ENCODE measurements at places on chromosomes 4 and X. TPM values are rescaled to one million over a fixed set of nuclear protein-coding genes. Genes with fewer than 3 reads are reported as not detected.

The SPANXN3 gene
- total RNA-seq, result not detected

The SPON2 gene
- 72.2 TPM for total RNA-seq

The MFAP3L gene
- total RNA-seq, result 2.2 TPM

GRCh38 chr4:175779081-175779620, 32.9 kb downstream of the GPM6A start:
- DNase-seq, result no peak

The MAGEA2 gene
- total RNA-seq, result not detected

- DNase-seq, result no peak
Measured at GRCh38 chrX:132948648-132949260, 9.7 kb downstream of the HS6ST2 start.

DNA sequence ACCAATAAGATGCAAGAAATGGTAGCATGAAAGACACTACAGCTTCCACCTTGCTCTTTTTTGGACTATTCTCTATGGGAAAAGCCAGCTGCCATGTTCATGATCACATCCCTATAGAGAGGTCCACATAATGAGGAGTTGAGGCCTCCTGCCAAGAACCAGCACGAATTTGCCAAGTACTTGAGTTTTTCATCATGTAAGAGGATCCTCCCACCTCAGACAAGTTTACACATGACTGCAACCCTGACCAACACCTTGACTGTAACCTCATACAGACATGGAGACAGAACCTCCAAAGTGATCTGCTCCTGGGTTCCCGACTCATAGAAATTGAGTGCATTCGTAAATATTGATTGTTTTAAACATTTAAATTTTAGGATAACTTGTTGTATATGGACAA, 135.2 kb upstream of the TSPAN5 start:
- no peak for DNase-seq

The IBSP gene
- not detected for total RNA-seq

DNA sequence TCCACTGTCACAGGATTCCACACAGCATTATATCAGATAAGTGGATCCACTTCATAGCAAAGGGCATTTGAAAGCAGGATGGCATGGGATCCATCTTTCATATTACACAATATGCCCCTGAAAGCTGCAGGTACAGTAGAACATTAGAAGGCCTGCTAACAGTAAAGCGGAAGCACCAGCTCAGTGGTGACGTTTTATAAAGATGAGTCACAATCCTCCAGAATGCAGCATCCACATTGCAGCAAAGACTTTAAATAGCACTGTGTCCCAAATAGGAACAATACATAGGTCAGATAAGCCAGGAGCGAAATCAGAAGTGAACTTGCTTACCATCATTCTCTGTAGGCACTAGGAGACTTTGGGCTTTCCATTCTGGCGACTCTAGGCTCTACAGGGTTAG, 609.5 kb upstream of the FAT1 start:
- no peak for DNase-seq

DNA sequence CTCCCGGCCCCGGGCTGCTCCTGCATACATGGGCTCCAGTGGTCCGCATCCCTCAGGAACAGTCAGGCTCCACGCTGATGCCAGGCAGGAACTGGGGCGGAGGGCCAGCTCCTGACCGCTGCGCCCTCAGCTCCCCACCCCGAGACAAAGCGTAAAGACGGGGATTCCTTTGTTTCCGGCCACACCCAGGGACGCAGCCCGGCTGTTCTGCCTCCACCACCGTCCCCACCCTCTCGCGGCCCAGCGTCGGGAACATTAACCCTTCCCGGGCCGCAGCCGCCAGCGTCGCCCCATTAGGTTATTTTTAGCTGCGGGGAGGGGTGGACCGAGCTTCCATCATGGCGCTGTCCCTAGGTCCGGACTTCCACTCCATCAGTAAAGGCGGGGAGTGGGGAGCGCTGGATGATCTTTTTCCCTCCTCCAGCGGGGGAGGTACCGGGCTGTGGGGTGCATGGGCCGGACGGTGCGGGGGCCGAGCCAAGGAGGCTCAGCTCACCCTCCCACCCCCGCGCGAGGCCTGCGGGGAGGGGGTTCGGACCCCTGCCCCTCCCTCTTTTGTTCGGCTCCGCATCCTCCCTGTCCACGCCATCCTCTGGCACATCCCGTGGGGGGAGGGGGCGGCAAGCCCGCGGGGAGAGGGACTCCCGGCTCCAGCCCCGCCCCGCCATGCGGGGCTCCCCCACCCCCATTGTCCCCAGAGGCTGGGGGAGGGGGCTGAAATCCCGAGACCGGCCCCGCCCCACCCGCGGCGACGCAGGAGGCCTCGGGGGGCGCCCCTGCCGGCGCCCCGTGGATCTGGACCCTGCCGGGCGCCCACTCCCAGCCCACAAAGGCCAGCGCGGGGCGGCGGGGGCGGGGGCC, 5.3 kb downstream of the CRMP1 start:
- DNase-seq, result no peak

DNA sequence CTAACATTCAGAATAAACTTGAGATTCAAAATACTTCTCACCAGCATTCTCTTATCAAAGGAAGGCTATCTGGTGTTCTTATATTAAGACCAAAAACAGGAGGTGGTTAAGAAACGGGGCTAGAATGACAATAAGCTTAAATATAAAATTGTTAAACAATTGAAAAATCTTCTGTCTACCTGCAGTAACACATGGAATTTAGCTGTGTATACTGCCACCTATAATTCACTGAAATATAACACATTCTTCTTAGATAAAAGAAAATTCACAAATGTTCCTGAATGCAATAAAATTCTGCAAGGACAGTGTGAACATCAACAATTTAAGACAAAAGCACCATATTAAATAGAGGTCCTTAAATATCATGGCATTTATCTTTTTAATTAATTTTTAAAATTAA, 11.5 kb upstream of the PCDH10 start:
- no peak for DNase-seq

The UVSSA gene
- 25.5 TPM for total RNA-seq

The HELT gene
- not detected for total RNA-seq

The GAGE12J gene
- not detected for total RNA-seq

The PI4K2B gene
- 13.0 TPM for total RNA-seq

DNA sequence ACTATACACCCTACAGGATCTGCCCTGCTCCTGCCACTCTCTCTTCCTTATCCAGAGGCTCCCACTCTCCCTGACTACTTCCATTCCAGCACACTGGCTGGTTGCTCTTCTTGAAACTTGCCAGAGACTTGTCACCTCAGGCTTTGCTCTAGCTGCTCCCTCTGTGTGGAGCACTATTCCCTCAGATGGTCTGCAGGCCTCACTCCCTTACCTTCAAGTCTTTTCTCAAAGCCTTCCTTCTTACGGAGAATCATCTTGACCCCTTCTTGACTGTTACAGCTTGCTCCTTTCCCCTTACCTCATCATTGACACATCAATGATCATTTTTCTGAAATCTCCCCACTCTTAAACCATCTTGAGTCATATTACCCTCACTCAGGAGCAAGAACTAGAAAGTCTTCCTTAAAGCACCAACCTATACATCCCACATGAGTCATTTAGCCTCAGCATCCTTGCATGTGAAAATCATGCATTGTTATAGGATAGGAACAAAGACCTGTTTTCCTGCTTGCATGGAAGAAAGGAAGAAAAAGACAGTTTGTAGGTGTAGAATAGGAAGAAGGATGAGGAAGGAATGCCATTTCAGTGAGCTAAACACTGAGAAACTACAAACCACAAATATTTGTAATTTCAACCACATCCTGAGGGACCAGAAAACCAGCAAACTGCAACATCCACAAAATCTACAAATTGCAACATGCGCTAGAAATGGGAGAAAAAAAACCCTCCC, 55.7 kb downstream of the ANTXR2 start:
- no peak for DNase-seq

- DNase-seq, result no peak
Measured at GRCh38 chr4:67250131-67250896, 295.0 kb downstream of the CENPC start.

DNA sequence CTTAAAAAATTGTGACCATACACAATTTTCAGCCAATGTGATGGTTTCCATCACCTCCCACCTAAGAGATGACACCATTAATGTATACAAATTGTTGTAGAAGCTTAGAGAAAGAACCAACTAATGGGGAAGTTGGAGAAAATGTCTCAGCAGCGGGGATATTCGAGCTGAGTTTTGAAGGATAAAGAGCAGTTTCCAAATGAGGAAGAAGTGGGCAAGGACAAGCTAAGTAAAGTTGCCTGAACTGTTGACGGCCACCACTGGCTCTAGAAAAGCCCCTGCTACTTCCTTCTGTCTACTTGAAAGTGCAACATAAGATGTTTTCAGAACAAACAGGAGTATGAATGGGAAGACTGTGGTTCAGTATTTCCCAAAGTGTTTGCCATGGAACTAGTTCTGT, 92.0 kb downstream of the CHRNA9 start:
- no peak for DNase-seq

The CXCL3 gene
- not detected for total RNA-seq

The BEX5 gene
- not detected for total RNA-seq

- no peak for DNase-seq
Measured at GRCh38 chrX:21440911-21441310, 66.7 kb downstream of the CNKSR2 start.

DNA sequence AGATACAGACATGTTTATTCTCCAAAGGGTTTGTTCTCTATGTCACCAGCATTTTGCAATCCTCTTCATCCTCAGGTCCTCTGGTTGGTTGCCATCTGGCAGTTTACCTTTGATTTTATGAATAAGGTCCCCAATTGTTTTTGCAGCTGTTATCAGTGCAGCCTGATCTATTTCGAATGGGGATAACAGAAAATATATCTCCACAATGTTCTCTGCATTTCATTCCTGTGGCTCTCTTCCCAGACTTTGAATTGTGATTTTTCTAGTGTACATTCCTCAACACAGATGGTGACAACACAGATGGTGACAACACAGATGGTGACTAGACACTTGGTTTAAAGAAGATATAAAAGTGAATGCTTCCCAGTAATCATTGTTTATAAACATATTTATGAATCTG, 74.1 kb downstream of the FBXO8 start:
- no peak for DNase-seq

DNA sequence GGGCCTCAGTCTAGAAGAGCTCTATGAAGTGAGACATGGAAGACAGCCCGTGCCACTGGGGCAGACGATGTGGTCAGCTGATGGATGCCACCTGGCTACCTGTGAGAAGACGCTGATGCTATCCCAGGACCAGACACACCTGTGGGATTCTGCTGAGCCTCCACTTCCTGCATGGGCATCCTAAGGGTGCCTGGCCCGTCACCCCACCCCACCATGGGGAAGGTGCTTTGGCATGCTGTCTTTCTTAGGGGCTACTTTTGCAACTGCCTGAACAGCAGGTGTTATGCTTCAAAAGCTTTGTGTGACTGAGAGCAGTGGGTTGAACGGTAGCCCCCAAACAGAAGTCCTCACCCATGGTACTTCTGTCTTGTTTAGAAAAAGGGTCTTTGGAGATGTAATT, 65.0 kb upstream of the STS start:
- no peak for DNase-seq

The SLC6A14 gene
- 10.1 TPM for total RNA-seq

- DNase-seq, result no peak
Measured at GRCh38 chr4:25903900-25904747, 9.9 kb upstream of the SMIM20 start.

DNA sequence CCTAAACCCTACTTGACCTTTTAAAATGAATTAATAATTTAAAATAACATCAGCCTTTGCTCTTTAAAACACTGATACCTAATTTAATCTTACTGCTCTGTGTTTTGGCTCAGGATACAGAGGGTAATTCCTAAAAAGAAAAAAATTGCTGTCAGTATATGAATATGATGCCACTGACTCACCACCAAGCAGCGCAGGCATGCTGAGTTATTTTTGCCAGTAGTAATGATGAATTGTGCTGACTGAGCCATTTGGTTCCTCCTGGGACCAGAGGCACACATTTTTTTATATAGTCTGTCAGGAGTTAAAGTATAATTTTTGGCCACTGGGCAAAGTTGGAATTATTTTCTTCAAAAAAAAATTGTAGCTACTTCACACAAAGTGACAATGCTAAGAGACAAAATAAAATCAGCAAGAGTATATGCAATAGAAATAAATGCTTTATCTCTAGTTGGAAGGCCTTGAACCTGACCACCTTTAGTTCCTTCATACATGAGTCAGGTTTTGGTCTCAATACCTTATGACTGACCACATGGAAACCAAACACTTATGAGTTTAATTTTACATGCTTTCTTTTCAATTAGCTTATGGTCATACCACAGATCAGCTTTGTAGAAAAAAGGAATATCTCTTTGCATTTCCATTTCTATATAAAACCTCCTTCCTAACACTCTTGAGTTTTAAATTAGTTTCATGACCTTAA, 115.1 kb downstream of the PPP3CA start:
- no peak for DNase-seq

All from vagina (tissue), 2 donors.